ENCODE measurements at places on chromosomes 6 and 20.

GRCh38 chr6:80530103-80530502 lies 423.6 kb downstream of the BCKDHB start:
- DNase-seq, result no peak

DNA sequence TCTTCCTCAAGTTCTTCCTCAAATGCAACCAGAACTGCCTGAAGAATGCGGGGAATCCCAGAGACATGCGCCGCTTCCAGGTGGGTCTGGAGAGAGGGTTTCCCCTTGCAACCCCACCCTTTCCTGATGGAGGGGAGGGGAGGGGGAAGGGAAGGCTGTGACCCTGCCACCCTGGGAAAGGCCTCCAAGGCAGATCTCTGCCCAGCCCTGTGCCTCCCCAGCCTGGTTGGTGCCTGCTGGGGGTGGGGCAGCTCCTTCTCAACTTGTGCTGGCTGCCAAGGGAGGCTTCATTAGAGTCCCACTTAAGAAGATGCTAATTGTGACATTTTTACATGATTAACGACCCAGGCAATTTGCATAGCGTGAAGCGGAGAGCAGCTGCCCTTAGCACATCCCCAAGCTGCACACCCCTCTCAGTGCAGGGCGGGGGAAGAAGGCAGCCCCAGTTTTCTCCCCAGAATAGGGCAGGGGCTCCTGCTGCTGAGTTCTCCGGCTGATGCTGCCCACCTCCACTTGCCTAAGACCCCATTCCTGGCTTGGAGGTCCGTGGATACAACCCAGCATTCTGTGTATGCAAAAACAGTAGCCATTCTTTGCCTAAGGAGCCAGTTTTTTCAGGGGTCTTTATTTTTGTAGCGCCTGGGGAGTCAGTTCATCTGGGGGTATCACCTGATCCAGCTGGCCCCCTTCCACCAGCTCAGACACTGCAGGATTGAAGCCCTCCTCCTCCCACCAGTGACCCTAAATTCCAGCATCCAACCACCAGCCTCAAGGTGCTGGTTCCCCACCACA lies 51.7 kb downstream of the CPXM1 start:
- no peak for DNase-seq

DNA sequence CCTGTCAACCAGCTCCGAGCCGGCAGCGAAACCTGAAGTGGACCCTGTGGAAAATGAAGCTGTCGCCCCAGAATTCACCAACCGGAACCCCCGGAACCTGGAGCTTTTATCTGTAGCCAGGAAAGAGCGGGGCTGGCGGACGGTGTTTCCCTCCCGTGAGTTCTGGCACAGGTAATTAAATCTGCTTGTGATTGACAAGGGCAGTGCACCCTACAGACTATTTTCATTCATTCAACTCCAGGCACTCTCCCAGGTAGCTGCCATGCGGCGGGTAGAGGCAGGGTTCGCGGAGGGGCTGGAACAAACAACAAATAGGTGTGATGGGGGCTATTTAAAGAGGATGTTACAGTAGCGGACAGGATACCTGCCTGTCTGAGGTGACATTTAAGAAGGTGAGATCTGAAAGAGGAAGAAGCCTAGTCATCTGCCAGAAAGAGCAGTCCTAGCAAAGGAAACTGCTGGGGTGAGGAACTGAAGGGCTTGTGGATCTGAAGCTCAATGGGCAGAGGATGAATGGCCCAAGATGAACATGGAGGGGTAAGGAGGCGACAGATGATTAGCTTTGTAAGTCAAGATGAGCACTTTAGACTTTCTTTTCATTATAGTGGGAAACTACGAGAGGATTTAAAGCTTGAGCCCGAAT lies 810 bp downstream of the MRPL18 start:
- no peak for DNase-seq

DNA sequence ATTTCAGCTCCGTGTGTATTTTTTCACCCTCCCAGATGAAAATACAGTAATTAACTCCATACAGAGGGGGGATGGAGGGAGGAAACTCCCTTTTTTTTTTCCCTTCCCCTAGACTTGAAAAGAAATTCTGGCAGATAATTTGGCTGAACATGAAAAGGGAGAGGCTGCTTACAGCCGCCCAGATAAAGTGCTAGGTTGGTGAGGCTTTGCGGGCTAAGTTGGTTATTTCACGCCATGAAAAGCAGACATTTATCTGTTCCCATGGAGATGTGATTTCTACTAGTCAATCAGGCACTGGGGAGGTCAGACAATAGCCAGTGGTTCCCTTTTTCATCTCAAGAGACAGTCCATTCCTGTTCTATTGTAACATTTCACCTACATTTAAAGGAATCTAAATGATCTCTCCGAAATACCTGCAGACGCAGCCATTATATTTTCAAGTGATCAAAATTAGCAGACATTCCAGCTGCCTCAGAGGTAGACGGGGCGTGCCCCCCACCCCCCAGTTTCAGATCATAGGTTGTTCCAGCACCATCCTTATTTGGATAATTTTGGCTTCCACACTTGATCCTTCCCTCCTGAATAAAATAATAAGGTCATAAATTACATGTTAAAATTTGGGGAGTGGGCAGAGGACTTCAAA lies 143.9 kb upstream of the ZNF217 start:
- no peak for DNase-seq

GRCh38 chr6:90326404-90327057 lies 29.9 kb upstream of the BACH2 start:
- DNase-seq, result no peak

DNA sequence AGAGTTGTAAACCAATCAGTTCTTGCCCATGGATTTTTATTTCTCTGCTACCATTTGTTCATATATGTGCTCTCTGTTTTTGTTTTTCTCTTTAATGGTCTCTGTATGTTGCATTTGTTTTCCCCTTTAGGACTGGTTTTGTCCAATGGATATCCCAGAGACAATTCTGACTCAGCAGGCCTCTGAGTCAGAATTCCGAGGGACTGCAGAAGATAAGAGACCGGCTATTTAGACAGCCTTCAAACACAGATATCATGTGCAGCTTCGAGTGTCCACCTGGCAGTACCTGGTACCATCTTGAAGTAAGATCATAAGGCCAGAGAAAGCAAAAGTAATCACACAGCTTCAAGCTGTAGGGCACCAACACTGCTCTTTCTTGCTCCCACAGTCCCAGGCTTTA lies 125.5 kb downstream of the ELOVL4 start:
- no peak for DNase-seq
